PC-3 (cell line): ENCODE measurements at places on chromosomes 2 and 18. TPM values are rescaled to one million over a fixed set of nuclear protein-coding genes. Genes with fewer than 3 reads are reported as not detected.

GRCh38 chr2:128317181-128317898 is 1.3 kb downstream of the HS6ST1 start:
- no peaks in the 10 kb centered on the region for H3K36me3 ChIP-seq
- no peak for DNase-seq
- no peak overlapping the region for H3K27ac ChIP-seq
- H3K27me3 ChIP-seq, result no peaks in the 10 kb centered on the region

DNA sequence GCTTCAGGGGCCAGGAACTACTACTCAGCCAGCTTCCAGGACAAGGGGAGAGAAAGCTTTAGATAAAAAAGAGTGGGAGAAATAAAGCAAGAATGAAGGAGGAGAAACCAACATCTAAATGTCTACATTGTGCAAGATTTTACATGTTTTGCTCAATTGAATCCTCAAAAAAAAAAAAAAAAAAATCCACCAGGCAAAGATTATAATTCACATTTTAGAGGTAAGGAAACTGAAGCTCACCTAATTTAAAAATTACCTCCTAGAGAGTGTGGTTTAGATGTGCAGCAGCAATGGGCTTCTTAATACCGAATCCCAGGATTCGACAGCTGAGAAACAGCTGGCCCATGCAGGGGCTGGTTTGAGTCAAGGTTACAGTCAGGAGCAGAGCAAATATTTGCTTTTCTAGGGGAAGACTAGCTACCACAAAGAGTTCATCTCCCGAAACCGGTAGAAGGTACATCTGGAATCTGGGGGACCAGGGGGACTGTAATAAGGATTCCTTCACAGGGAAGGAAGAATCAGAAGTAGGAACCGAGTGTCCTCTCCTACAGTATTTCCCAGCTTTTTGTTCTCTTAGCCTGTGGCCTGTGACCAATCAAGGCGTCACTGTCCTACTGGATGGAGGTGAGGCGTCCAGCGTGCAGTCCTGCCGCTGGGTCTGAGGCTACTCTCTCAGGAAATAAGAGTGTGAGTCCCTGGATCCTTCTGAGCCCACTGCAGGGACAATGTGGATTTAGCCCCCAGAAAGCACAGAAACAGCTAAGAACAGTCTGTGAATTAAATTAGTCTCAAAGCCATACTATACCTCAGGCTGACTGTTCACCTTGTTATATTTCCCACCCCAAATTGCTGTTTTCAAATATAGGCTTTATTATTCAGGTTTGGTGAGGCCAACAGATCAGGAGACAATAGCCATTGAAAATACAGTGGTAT is 42.3 kb downstream of the IL1R2 start:
- no peaks in the 10 kb centered on the region for H3K36me3 ChIP-seq
- H3K4me1 ChIP-seq, result peaks cover 11% of the 10 kb centered on the region
- no peak overlapping the region for H3K27ac ChIP-seq
- no peak overlapping the region for H3K4me3 ChIP-seq
- H3K27me3 ChIP-seq, result no peaks in the 10 kb centered on the region

DNA sequence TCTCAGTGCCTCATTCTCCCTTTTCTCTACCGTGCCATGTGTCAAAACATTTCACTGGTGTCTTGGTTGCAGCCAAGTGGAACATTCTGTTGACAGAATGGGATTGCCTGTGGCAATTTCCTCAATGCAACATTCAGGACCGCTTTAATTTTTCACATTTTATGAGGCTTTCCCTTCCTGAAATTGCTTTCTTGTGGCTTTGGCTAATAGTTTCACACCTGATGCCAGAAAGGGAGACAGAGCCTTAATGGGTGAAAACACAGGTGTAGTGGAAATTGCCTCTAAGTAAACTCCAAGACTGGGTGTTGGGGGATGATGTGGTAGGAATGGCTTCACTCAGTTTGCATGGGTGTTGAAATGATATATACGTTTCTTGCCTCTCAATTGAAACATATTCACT is 278.3 kb downstream of the TSN start:
- H3K4me3 ChIP-seq, result no peak overlapping the region
- DNase-seq, result no peak
- H3K36me3 ChIP-seq, result no peaks in the 10 kb centered on the region
- H3K27me3 ChIP-seq, result peaks cover 71% of the 10 kb centered on the region
- no peaks in the 10 kb centered on the region for H3K4me1 ChIP-seq
- no peak overlapping the region for H3K27ac ChIP-seq

- DNase-seq, result no peak
- H3K27me3 ChIP-seq, result peaks cover 54% of the 10 kb centered on the region
- no peaks in the 10 kb centered on the region for H3K4me1 ChIP-seq
- H3K36me3 ChIP-seq, result no peaks in the 10 kb centered on the region
Observed at GRCh38 chr18:57062844-57063243, 84.0 kb upstream of the BOD1L2 start.

DNA sequence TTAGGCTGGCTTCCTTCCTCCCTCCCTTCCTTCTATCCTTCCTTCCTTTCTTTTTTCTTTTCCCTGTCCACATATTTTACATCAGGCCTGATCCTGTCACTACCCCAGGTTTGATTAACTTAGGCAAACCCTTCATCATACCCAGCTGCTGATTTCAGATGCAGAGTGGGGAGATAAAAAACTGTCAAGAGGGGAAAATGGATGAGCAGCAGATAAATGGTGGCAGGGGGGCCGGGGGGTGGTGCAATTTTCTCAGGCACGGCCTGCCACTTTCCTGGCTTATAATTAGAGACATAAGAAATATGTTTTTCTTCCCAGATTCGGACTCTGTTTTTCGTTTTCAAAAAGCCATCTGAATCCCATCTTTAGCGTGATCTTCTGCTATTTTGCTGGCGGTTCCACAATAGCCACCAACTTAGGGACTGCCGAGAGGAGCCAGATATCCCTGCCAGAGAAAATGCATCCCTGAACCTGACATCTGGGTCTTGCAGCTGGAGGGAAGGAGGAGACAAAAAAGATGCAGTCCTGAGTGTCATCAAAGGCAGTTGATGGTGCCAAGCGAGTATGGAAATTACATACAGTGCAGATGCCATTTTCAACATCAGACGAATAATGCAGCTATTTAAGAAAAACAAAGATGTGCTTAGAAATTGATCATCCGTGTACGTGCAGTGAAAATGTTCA is 49.9 kb downstream of the CXCR4 start:
- no peak for DNase-seq
- H3K4me1 ChIP-seq, result no peaks in the 10 kb centered on the region
- H3K4me3 ChIP-seq, result no peak overlapping the region
- no peaks in the 10 kb centered on the region; the same call in 1 of the 2 replicates for H3K27me3 ChIP-seq
- no peaks in the 10 kb centered on the region for H3K36me3 ChIP-seq

Gene RNF125
- total RNA-seq, result 1.1 and 1.2 TPM in 2 replicates

Gene ZNF521
- 0.04 TPM in 1 of 2 replicates, not detected in the other for total RNA-seq

DNA sequence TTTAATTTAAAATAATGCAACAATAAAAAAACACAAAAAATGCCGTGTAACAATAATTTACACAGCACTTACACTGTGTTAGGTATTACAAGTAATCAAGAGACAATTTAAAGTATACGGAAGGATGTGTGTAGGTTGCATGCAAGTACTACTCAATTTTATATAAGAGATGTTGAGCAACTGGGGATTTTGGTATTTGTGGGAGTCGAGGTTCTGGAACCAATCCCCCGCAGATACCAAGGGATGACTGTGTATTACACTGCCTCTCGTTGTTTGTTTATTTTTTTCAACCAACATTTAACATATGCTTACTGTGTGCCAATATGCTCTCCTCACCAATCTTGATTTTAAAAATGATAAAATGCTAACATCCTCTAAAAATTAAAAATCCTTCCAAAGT is 24.8 kb downstream of the MAP3K2 start:
- no peak overlapping the region for H3K4me3 ChIP-seq
- DNase-seq, result no peak
- no peak overlapping the region for H3K27ac ChIP-seq
- no peaks in the 10 kb centered on the region for H3K36me3 ChIP-seq
- H3K27me3 ChIP-seq, result no peaks in the 10 kb centered on the region

GRCh38 chr18:62399781-62400308 is 74.7 kb downstream of the TNFRSF11A start:
- H3K36me3 ChIP-seq, result no peaks in the 10 kb centered on the region
- peak overlapping the region; percentile 87 for H3K27ac ChIP-seq
- H3K27me3 ChIP-seq, result no peaks in the 10 kb centered on the region
- DNase-seq, result peak; percentile 93
- peaks cover 30% of the 10 kb centered on the region for H3K4me1 ChIP-seq

DNA sequence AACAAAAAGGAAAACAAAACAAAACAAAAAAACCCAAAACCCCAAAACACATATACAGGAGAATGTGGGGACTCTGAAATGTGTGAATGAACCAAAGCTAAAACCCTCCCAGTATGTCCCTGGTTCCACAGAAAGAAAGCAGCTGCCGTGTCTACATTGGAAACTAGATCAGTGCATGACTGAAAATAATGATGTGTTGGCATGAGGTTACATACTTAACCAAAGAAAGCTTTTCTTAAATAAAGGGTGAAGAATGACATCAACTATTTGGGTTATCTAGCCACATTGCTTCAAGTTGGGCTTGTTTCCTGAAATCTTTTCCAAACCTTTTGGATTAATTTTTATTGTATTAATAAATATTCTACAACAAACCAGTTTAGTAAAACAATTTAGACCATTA is 91.9 kb upstream of the FN1 start:
- H3K27ac ChIP-seq, result peak overlapping the region; percentile 99
- H3K4me1 ChIP-seq, result peaks cover 42% of the 10 kb centered on the region
- H3K36me3 ChIP-seq, result no peaks in the 10 kb centered on the region
- H3K27me3 ChIP-seq, result no peaks in the 10 kb centered on the region

DNA sequence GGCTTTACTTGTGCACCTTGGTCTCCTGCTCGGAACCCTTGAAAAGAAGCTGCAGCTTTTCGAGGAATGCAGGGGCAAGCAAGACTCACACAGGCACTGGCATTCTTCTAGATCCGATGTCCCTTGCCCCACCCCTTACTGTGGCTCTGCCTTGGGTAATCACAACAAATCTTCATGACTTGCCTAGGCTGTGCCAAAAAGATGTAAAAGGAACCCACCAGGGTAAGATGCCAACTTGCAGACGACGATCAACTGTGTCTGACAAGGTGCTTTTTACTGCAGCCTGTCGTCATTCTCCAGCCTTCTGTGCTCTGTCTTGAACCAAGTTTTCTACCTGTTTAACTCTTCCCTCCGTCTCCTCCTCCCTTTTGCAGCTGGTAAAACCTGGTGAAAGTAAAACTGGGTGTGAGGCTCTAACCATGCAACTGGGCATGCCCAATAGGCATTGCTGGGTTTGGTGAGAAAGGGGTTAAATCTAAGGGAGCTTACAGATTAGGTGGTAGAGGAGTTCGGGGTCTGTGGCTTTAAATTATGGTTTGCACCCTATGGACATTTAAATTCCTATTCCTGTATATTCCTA is 909 bp upstream of the NRXN1 start:
- H3K4me1 ChIP-seq, result no peaks in the 10 kb centered on the region
- no peak overlapping the region for H3K4me3 ChIP-seq
- no peaks in the 10 kb centered on the region for H3K27me3 ChIP-seq
- no peaks in the 10 kb centered on the region for H3K36me3 ChIP-seq

- no peaks in the 10 kb centered on the region for H3K4me1 ChIP-seq
- DNase-seq, result peak; percentile 26
- H3K4me3 ChIP-seq, result no peak overlapping the region
Observed at GRCh38 chr2:115910270-115910669, 1467.8 kb downstream of the DPP10 start.

- no peaks in the 10 kb centered on the region for H3K27me3 ChIP-seq
- H3K4me1 ChIP-seq, result no peaks in the 10 kb centered on the region
- H3K27ac ChIP-seq, result no peak overlapping the region
- no peaks in the 10 kb centered on the region for H3K36me3 ChIP-seq
Observed at GRCh38 chr2:4175343-4175742, 472.0 kb downstream of the DCDC2C start.

Gene FBLN7
- total RNA-seq, result 0.75 and 2.2 TPM in 2 replicates

Gene SLC8A1
- 1.3 and 1.6 TPM in 2 replicates for total RNA-seq

- H3K4me3 ChIP-seq, result no peak overlapping the region
- no peaks in the 10 kb centered on the region for H3K4me1 ChIP-seq
- H3K36me3 ChIP-seq, result no peaks in the 10 kb centered on the region
- no peaks in the 10 kb centered on the region for H3K27me3 ChIP-seq
- DNase-seq, result no peak
Observed at GRCh38 chr18:66682855-66683322, 79.0 kb upstream of the CDH19 start.

DNA sequence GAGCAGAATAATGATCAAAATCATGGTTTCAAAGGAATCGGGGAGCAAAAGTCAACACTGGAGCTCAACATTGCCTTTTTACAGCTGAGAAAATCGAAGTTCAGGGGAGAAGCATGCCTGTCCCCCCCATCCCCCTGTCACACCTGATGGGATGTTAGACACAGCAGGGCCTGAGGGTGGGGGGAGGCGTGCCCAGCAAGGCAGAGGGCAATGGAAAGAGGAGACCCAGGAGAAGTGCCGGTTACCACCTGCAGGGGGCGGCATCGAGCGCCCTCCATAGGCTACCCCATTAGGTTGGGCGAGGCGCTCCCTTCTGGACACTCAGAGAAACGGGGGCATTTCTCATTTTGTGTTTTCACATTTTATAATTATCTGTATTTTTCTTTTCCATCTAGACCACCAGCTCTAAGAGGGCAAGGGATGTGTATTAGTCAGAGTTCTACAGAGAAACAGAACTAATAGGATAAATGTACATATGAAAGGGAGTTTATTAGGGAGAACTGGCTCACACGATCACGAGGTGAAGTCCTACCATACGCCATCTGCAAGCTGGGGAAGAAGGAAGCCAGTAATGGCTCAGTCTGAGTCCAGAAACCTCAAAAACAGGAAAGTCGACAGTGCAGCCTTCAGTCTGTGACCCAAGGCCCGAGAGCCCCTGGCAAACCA is 271.3 kb downstream of the LRATD1 start:
- no peak overlapping the region for H3K27ac ChIP-seq
- H3K36me3 ChIP-seq, result no peaks in the 10 kb centered on the region; the same call in 1 of the 2 replicates
- H3K4me3 ChIP-seq, result no peak overlapping the region

- DNase-seq, result no peak
- H3K4me1 ChIP-seq, result no peaks in the 10 kb centered on the region
- no peaks in the 10 kb centered on the region for H3K36me3 ChIP-seq
- no peak overlapping the region for H3K27ac ChIP-seq
- peaks cover 52% of the 10 kb centered on the region for H3K27me3 ChIP-seq
- H3K4me3 ChIP-seq, result no peak overlapping the region
Observed at GRCh38 chr18:13835202-13835601, 11.3 kb downstream of the MC5R start.

DNA sequence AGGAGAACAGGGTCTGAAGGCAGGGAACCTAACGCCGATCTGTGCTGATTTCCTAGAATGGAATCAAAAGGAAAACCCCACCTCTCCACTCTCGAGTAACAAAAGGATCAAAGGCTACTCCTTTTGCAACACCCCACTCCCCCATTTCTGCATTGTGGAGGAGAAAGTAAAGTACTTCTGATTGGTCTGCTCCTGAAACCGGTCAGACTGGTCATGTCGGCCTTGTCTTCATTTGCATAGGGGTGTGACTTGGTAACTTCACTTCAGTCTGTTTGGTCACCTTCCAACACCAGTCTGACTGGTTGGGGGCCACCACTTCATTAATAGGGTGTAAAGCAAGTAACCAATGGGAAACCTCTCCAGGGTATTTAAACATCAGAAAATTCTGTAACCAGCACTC is 771.9 kb downstream of the ERBB4 start:
- DNase-seq, result peak; percentile 13
- no peak overlapping the region for H3K4me3 ChIP-seq
- H3K4me1 ChIP-seq, result no peaks in the 10 kb centered on the region

Gene SLC1A4
- 8.2 and 9.1 TPM in 2 replicates for total RNA-seq

Gene COL4A3
- total RNA-seq, result 0.73 and 0.86 TPM in 2 replicates
